ENCODE measurements at places on chromosomes 16 and 17.

DNA sequence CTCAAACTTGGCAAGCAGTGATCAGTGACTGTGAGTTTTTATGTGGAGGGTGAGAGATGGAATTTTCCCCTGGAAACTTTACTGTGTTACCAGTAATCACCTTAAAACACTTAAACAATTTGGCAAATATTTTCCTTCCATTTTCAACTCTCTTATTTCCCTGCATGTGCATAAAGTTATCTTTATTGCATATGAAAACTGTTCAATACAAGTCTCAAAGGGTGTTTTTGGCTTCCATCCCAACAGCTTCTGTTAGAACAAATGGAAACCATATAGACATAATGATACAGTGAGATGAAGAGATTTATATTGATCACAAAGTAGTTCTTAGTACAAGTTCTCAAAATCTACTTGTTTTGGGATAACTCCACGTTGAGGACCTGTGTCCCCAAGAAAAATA lies 36.4 kb upstream of the TANGO6 start:
- DNase-seq: no peak

GRCh38 chr16:49851468-49851787 lies 4.5 kb downstream of the ZNF423 start:
- no peak for DNase-seq

DNA sequence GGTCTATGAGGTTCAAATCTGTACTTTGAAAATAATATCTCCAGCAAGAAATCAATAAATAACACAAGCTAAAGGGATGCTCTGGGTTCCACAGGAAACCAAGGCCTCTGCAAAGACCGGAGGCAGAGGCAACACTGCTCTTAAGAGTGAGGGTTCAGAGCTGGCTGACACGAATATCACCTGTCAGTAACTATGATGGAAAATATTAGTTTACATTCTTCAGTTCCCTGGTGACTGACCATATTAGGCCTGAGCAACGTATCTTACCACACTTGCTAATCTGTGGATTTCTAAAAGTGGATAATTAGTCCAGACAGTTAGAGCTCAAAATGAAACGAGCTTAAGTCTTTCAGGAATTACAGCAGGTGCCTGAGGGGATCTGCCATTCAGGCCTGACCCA lies 459.3 kb downstream of the HS3ST3B1 start:
- DNase-seq: no peak

DNA sequence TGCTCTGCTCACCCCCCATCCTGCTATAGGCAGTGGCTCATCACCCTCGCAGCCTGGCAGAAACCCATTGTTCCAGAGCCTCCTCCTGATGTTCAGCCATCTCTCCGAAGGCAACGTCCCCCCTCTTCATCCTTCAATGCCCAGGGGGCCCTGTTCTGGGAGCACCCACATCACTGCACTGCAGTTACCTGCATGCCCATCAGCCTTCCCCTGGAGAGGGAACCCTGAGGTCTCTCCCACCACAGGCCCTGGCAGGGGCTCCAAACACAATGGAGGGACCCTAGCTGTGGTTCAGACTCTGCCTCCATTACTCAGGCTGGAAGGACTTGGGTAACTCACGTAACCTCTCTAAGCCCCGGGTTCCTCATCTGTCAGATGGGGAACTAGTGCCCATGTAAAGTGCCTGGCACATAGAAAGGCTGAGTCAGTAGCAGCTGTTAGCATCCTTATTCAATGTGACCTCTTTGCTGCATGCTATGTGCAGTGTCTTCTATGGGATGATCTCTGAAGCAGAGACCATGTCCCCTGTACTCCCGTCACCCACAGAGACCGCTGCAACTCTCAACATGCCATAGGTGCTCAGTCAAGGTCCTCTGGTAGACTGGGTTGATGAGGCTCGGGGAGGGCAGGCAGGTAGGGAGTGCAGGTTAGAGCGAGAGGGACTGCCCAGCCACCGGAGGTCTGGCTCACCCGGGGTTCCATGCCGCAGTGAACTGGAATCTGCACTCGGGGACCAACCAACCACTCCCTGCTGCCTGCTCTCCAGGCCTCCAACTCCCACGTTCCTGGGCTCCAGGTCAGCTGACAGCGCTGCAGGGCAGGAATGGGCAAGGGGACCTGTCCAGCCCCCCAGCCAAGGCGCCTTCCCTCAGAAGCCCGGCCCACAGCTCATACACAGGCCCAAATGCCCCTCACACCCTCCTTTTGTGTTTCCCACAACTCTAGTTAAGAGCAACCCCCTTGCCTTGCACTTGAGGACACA lies 233.2 kb downstream of the ZNF423 start:
- DNase-seq: no peak

DNA sequence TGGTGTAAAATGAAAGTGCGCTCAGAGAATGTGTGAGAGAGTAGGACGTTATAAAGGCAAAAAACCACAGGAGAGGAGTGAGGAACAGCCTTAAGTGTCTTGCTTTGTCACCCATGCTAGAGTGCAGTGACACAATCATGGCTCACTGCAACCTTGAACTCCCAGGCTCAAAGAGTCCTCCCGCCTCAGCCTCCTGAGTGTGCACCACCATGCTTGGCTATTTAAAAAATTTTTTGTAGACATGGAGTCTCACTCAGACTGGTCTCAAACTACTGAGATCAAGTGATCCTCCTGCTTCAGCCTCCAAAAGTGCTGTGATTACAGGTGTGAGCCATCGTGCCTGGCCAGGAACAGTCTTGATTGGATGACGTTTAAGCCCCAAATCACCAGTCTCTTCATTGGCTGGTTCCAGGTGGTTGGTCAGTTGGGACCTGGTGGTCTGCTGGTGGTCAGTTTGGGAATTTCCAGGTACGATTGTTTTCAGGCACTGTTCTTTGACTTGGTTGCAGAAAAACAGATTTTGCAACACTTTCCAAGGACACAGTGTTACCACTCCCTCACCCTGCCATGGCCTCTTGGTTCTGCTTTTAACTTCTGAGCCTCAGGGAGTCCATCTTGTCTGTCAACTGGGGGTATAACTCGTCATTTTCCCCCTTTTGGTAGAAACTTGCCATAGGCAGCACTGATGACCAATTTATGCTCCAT lies 21.2 kb downstream of the DHODH start:
- no peak for DNase-seq
